ACHN (cell line): ENCODE measurements at places on chromosomes 2 and 18.

DNA sequence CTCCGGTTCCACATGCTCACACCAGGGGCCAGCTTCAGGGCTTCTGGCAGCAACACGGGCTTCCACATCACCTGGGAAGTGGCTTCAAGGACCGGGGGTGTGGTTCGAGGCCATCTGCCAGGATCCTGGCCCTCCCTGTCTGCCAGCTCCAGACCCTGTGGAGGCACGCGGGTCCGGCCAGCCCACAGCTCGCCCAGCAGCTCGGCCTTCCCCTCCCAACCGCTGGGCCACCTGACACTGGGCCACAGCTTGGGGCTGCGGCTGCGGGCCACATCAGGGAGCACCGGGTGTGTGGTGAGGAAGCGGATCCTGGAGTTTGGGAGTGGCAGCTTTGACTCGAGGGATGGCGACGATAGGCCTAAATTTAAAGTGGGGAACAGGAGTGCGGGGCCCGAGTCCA lies 7.0 kb downstream of the C2orf81 start:
- no peak for DNase-seq

GRCh38 chr2:38602136-38602731 lies 494 bp downstream of the HNRNPLL start:
- no peak for DNase-seq

DNA sequence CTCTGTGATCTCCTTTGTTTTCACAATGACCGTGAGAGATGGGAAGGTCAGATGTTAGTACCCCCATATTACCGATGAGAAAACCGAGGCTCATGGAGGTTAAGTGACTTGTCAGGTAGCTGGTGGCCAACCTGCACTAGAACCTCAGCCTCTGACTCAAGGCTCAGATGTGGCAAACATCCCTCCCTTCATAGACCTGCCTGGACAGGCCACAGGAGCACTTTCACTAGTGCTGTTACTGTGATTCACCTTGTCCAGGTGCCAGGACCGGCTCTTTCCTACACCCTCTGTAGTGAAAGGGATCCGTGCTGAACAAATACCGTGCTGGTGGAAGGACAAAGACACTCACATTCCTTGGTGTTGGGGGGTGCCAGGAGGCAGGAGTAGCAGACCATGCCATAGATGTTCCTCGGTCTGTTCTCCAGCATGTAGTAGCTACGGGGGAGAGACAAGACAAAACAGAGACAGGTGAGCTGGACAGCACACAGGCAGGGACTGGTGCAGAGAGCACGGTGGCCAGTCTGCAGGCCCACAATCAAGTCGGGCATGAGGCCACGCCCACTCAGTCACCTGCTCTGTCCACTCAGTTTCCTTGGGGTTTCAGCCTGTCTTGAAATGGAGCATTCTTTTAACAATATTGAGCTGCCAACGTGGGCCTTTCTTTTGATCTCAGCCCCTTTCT lies 65.9 kb downstream of the EDAR start:
- DNase-seq: no peak

DNA sequence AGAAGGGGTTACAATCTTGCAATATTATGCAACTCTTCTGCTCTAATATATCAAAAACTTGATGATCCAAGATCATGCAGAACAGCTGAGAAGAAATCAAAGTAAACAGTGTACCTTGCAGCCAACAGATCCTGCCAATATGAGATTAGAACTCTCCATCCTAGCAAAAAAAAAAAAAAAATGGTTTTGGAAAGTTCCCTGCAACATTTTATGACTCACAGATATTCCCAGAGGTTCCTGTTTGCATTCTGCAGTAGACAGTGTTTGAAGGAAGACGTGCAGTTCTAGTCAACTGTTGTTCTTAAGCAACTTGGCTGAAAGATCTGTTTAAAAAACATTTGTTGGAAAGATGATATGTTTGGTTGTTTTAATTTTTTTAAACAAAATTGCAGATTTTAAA lies 103.6 kb upstream of the WDR75 start:
- no peak for DNase-seq

- no peak for DNase-seq
Observed at GRCh38 chr2:252001-252602, 11.7 kb downstream of the SH3YL1 start.

GRCh38 chr18:79903787-79904356 lies 47.6 kb downstream of the SLC66A2 start:
- no peak for DNase-seq

DNA sequence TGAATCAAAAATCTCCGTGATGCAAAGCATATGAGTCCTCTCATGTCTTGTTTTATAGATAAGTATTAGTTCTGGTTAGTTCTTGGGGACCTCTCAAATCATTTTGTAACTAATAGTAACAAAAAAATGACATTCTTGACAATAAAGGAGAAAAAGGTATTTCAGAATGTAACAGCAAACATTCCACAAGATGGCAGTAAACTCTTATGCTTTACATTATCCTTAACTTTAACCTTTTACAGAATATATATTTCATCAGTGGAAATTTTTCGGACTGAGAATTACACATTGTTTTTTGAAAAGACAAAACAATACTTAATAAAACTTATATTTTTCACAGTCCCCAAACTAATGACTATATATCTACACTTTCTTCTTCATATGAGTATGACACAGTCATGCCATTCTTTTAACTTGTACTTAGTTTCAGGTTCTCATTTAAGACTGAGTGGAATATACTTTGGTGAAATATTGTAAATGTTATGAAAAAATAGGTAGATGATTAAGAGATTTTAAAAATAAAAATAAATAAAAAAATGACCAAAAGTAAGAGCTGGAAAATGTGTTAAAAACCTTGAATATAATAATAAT lies 142.9 kb upstream of the NXPH2 start:
- DNase-seq: peak; percentile 45

DNA sequence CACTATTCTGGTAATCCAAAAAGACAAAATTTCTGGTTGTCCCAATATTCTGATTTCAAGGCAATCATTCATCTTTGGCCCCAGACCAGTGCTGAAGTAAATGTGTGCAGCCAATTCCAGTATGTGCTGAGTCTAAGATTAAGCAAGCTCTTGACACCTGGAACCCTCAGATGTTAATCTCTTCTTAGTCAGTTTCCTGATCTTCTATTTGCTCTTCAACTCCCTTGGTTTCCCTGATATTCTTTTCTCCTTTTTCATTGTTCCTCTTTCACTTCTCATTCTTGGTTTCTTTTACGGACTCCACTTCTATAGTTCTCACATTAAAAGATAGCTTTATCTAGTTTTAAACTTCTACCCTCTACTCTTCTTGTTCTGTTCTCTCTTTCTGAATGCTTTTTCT lies 445.7 kb upstream of the FANCL start:
- no peak for DNase-seq

- no peak for DNase-seq
Observed at GRCh38 chr2:137199751-137200150, 434.4 kb downstream of the THSD7B start.

GRCh38 chr2:240338274-240338673 lies 97.2 kb upstream of the GPC1 start:
- DNase-seq: no peak

- peak; percentile 28 for DNase-seq
Observed at GRCh38 chr2:32865399-32866068, 81.2 kb upstream of the LTBP1 start.

- no peak for DNase-seq
Observed at GRCh38 chr2:210003359-210003758, 921 bp downstream of the RPE start.

DNA sequence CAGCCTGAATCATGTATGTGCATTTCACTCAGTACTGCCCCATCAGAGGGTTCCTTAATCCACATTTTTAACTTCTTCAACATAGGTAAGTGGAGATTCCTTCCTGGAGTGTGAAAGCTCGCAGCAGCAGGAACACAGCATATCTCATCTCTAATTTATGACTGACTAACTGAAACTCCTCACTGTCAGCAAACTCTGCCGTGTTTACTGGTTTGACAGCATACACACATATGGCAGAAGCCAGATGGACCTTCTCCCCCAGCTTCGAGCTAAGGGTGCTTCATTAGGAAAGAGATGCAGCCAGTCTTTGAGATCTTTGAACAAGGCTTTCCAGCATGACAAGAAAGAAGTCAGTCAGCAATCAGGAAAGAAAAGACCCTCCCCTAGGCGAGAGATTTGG lies 200.3 kb upstream of the ACVR2A start:
- DNase-seq: no peak

- no peak for DNase-seq
Observed at GRCh38 chr2:52897511-52898044, 870.0 kb upstream of the CHAC2 start.
